CD4-positive, alpha-beta T cell treated with Interleukin-12 subunit alpha and Interleukin-12 subunit beta, for 1 hour (primary cell): ENCODE measurements at places on chromosomes 13 and 19.

- no peak for DNase-seq
Observed at GRCh38 chr19:3573162-3573857, 566 bp downstream of the HMG20B start.

GRCh38 chr19:45569619-45570421 is 14.8 kb downstream of the OPA3 start:
- peak; percentile 55 for DNase-seq

DNA sequence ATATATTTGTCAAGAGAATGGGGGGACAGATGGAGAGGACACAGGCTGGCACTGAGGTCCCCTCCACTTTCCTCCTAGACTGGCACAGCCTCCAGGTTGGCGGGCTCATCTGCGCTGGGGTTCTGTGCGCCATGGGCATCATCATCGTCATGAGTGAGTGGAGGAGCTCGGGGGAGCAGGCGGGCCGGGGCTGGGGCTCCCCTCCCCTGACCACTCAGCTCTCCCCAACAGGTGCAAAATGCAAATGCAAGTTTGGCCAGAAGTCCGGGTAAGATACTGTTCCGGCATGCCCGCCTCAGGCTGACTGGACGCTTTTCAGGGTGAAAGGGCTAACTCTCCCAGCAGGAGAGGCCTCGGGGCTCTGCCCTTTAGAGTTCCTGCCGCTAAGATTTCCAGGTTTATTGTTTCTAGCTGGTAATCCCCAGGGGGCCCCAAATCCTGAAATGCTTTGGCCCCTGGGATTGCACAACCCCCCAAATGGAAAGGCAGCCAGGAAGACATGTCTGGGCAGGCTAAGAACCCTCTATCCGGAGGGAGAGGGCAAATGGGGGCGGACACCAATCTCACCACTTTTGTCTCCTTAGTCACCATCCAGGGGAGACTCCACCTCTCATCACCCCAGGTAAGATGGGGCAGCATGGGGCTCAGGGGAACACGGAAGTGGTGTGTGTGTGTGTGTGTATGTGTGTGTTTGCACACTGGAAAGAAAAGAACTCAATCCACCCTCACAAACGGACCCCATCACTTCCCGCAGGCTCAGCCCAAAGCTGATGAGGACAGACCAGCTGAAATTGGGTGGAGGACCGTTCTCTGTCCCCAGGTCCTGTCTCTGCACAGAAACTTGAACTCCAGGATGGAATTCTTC is 7.3 kb downstream of the FXYD3 start:
- no peak for DNase-seq

- no peak for DNase-seq
Observed at GRCh38 chr19:38013913-38014580, 107.0 kb downstream of the SIPA1L3 start.

DNA sequence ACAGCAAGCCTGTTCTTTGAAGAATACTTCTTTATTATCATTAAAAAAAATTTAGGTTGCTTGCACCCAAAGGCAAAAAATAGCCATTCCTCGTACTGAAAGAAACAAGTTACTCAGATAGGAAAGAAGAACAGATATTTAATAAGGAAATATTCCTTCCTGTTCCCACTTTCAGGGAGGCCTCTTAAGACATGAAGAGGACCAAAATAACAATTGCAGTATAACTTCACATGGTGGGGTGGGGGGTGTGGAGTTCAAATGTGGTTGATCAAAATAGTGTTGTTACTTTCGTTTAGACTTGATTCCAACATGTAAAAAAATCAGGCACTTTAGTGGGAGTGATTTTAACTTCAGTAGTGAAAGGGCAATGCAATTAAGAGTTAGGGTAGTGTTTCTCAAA is 3.6 kb downstream of the RGCC start:
- no peak for DNase-seq

GRCh38 chr13:20136781-20137703 is 23.8 kb downstream of the GJA3 start:
- peak; percentile 37 for DNase-seq

- no peak for DNase-seq
Observed at GRCh38 chr13:22090106-22090505, 419.2 kb downstream of the FGF9 start.

GRCh38 chr13:36418022-36418805 is 14.1 kb upstream of the CCNA1 start:
- DNase-seq, result no peak

GRCh38 chr13:26557393-26558073 is at the start of gene WASF3:
WASF3 (plus strand) TSS chr13:26557683; CDS start chr13:26642271, 84,588 bp downstream.
- peak; percentile 15 for DNase-seq

GRCh38 chr13:48038761-48039160 is 1.2 kb downstream of the NUDT15 start:
- peak; percentile 6 for DNase-seq

- no peak for DNase-seq
Observed at GRCh38 chr13:48564056-48564455, 31.2 kb upstream of the RCBTB2 start.

- DNase-seq, result no peak
Observed at GRCh38 chr13:96041326-96042110, 11.7 kb downstream of the UGGT2 start.

GRCh38 chr19:52536448-52536800 is 9.0 kb downstream of the ZNF808 start:
- DNase-seq, result peak; percentile 45

DNA sequence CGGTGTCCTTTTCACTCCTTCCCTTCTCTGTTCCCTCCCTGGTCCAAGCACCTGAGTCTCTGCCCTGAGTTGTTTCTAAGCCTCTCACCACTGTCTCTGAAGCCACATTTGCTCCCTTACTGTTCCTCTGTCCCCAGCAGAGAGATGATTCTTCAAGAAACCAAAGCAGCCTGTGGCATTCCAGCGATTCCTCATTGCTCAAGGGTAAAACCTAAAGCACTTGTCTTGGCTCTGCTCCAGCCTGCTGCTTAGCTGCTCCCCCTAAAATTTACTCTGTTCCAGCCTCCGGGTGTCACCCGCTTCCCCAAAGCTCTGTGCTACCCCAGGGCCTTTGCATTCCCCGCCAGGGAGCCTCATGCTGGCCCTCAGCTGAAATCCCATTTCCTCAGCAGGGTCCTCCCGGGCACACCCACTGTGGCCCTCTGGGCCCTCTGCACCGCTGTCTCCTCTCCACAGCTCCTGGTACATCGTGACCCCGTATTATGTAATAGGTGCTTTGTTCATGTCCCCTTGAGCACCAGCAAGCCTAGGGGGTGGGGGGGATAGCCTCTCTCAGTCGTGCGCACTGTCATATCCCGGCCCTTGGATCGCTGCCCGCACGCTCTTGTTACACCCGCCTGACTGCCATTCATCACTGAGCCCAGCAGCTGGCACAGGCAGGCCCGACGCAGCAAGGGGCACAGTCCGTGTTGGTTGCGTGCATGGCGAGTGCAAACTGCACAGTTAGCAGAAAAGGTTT is 15.8 kb downstream of the TECR start:
- no peak for DNase-seq

DNA sequence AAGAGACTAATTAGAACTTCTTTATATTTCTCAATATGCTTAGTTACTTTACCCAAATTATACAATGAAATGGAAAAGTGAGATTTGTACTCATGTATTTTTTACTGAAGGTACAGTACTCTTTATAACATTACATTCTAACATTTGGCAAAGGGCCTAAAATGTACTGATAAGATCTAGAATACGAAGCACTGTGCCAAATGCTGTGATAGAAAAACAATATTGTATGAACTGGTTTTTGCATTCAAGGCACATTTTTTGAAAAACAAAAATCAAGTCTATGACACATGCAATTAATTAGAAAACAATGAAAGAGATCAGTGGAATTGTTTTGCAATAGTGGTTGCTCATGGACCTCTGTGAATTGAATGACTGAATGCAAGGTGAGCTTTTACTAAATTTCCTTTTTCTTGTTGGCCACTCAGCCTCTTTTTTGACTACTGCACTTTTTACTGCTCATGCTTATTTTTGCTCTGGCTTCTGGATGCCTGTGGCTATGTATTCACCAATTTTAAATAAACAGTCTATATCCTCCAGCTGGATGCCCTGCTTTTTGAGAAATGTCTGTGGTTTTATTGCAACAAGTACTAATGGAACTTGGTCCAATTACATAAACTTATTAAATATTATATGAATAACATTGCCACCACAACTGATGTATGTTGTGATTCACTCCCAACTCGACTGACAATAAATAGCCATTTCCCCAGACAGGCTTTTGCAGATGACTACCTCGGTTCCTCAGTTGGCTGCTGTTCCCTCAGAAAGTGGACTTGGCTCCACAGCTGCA is 41.4 kb upstream of the OBI1 start:
- no peak for DNase-seq

GRCh38 chr13:67048084-67048820 is 181.9 kb downstream of the PCDH9 start:
- no peak for DNase-seq

DNA sequence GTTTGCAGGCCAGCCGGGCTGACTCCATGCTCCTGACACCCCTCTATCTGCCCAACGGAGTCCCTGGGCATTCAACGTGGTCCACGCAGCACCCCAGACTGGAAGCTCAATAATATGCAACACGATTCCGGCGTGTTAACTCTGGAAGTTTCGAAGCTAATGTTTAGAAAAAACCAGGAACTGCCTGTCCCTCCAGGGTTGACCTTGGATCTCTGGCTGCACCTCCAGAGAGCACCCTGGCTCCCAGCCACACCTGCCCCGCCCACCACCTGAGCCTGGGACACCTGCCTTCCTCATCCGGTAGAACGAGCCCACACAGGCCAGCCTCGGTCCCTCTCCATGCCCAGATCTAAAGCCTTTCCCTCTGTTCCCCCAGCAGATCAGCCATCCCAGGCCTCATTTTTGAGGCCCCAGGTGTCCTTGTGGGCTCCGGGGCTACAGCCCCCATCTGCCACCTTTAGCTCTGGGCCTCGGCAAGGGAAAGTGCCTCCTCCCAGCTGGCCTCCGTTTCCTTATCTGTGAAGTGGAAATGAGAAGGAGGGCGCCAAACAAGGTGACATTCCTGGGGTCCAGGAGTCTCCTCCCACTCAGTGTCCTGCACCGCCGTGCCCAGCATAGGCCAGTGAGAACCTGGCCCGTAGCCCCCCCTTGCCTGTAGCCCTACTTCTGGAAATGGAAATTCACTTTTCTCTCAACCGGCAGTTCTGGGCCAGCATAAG is 38.7 kb downstream of the KLF2 start:
- no peak for DNase-seq

GRCh38 chr13:44437356-44438233 is 64.0 kb downstream of the SERP2 start:
- peak; percentile 62 for DNase-seq

- no peak for DNase-seq
Observed at GRCh38 chr19:8366121-8366581, 2.2 kb downstream of the ANGPTL4 start.

DNA sequence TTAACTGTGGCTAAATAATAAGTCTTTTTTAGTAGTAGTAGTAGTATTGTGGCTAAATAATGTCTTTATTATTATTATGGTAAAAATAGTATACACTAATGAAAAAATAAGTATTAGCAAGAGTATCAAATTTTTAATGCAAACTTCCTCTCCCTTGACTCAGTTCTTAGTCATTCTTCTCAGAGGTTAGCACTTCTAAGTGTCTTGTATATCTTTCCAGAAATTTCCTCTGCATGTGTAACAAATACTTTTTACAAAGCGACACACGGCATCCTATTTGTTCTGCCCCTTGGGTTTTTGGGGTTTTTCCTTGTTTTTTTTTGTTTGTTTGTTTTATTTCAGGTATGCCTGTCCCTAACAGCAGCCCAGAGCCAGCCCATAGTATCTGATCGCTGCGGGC is 20.9 kb downstream of the SIN3B start:
- DNase-seq, result no peak

DNA sequence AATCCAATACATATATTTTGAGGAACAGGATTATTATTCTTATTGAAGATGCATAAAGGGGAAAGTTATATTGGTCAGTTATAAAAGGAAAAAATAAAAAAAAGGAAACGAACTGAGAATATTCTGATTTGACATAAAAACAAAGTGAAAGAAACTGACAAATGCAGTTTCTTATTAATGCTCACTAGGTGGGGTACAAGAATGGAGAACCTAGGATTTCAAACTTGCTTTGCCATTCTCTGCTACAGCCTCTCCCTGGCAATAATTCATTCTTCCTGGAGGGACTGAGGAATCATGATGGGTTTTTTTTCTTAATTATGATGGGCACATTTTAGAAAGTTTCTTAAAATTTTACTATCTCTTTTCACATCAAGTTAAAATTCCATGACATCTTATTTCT is 154.9 kb downstream of the PCDH9 start:
- no peak for DNase-seq

DNA sequence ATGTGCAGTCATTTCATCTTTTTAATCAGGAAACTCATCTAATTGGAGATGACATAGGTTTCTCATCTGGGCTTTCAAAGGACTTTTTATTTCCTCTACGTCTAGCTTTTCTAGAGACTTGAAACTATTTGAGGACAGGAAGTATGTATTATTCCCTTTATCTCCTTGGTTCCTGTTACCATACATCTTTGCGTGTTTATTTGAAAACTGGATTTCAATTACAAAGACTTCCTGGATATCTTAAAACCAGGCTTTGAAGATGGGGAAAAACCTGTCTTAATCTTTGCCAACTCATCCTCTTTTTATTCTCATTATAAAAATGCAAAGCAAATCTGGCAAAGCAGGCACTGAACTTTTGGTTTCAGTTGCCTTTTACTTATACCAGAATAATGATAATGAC is 130.5 kb downstream of the LMO7 start:
- no peak for DNase-seq

- DNase-seq, result peak; percentile 53
Observed at GRCh38 chr13:19927117-19927748, 31.3 kb upstream of the ZMYM2 start.

DNA sequence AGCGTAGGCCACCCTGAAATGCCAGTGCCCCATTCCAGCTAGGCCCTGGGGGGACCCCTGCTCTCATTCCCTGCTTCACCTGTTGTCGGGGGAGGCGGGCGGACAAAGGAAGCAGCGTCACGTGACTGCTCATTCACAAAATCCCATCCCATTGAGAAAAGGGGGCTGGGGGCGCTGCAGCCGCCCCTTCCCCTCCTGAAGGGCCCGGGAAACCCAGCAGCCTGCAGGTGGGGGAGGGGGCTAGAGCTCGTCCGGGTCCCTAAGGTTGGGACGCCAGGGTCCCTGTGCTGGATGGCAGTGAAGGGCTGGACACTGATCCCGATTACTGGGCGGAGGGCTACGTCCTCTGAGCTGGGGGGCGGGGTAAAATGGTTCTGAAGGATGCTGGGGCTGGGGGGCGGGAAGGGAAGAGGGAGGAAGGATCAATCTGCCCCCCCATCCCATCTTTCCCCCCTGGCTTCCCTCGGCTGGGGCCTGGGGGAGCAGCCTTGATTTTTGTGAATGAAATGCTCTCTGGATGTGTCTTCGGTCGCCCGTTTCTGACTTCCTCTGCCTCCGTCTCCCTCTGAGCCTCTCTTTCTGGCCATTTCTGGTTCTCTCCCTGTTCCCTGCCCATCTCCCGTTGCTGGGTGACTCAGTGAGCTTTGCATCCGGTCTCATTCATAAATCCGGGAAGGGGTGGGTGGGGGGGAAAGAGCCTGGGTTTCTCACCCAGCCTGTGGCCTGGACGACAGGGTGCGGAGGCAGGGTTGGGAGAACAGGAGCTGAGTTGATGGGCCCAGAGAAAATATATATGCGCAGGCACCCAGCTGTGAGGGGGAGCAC is 816 bp downstream of the SPRED3 start:
- no peak for DNase-seq
